ENCODE measurements at places on chromosomes 5 and 9.

GRCh38 chr5:102682101-102682647, 72.9 kb upstream of the PAM start:
- DNase-seq = no peak

GRCh38 chr5:116908537-116908936, 333.9 kb upstream of the SEMA6A start:
- peak; percentile 57 for DNase-seq

- no peak for DNase-seq
These were observed 49.7 kb downstream of the POU4F3 start for GRCh38 chr5:146388386-146388785.

GRCh38 chr5:89435347-89435746, 552.4 kb upstream of the MEF2C start:
- DNase-seq = peak; percentile 84

- no peak for DNase-seq
These were observed 132.4 kb downstream of the DAB2IP start for GRCh38 chr9:121783521-121784507.

DNA sequence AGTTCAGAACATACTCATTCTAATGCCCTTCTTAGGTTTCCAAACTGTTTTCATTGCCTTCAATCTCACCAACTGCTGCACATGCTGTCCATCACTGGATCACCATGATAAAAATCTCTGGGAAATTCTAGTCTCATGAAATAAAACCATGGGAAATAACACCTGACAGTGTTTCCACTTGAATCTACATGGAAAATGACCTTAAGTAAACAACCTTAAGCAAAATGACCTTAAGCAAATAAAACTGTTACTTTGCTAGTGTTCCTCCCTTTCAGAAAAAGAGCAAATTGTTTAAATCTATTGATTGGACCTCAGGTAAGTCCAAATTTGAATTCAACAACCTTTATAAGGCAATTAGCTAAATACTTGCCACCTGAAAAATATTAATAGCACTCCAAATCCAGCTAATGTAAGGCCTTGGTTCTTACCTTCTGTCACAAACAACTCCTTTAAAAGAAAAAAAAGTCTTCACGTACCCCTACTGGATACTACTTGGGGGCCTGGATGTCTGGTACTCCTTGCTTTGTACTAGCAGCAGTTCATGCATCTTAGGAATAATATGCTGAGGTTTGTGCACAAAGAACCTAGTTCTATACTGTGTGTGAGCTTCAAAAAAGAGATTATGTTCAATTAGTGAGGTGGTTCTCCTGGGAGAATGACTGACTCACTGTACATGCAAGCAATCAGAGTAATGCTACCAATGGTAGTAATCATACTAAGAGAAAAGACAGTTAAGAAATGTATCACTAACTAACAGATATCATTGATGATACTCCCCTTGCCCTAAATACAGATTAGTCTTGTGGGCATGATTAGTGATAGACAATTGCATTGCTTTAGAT, 630.4 kb downstream of the PSAT1 start:
- no peak for DNase-seq

GRCh38 chr9:79812099-79812498, 240.3 kb downstream of the TLE4 start:
- DNase-seq = no peak

GRCh38 chr5:128750155-128750554, 212.1 kb upstream of the FBN2 start:
- no peak for DNase-seq

GRCh38 chr5:156423597-156423996, 96.6 kb downstream of the SGCD start:
- DNase-seq = no peak

DNA sequence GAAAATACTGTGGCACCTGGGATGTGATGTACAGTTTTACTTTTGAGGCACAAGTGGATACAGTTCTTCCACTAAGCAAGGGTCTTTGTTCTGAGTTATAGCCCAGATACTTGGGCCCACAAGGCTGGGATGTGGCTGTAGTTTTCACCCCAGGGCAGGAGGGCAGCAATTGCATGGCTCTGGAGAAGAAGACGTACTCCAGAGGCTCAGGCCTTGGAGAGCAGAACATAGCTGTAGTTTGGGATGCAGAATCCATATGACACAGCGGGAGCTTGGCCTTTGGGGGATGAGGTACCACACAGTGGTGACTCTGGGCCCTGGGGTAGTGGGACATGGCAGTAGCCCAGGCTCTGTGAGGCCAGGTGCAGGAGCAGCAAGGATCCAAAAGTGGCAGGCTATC, 110.8 kb upstream of the FSTL4 start:
- DNase-seq = no peak

DNA sequence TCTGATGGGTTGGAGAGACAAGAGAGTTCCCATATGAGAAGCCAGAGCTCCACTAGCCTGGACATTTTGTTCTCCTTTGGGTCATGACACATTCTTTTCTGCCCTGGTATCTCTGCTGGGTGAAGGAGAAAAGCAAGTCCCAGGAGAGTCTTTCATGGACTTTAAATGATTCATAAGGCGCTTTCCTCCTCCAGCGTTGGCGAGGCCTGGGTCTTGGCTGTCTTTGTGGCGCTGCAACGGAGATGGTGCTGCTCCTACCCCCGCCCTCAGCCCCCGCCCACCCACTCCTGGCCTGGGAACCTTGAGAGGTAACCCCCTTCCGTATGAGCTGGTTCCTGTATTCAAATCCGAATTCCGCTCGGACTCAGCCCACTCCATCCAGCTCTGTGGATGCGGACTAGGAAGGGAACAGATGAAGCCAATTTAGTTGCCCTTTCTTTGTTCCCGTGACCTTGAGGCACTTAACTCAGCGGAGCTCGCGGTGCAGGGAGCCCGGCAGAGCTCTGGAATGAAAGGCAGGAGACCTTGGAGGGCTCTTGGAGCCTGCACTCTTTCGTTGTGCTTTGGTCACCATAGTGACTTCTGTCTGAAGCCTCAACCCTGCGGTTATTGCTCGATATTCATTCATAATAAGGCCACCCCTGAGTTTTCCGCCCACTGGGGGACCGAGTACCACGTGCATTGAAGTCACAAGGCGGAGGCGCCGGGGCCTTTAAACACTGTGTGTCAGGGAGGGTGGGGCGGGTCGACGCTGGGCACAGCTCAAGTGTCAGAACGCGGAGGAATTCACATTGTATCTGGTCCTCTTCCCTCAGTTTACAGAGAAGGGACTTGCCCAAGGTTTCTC, 14.0 kb upstream of the PWWP2A start:
- no peak for DNase-seq

- no peak for DNase-seq
These were observed 18.2 kb downstream of the HNRNPH1 start for GRCh38 chr5:179605026-179605833.

- DNase-seq = no peak
These were observed 76.7 kb downstream of the TRIM32 start for GRCh38 chr9:116763770-116764169.

GRCh38 chr9:109910671-109911518, 130.9 kb downstream of the PALM2AKAP2 start:
- no peak for DNase-seq

Measured in MM.1S (cell line).